ENCODE measurements at places on chromosomes 1 and 21.

DNA sequence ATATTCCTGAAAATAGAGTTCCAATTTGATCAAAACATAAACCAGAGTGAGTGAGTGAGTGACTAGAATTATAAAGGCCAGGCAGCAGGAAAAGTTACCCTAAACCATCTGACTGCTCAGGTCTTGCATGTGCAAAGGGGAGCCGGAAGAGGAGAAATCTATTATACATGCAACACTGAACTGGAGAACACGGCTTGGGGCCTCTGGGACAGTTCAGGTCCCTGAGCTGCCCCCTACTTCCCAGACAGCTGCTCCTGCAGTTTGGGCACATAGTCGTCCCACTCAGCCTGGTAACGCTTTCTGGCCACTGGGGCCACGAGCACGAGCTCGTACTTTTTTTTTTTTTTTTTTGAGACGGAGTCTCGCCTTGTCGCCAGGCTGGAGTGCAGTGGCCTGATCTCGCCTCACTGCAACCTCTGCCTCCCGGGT, 40.1 kb downstream of the PTPRC start:
- no peak for DNase-seq

GRCh38 chr1:217138173-217138765, 415.0 kb upstream of the ESRRG start:
- DNase-seq, result no peak

GRCh38 chr21:29265690-29266479, 32.8 kb upstream of the BACH1 start:
- DNase-seq, result no peak

DNA sequence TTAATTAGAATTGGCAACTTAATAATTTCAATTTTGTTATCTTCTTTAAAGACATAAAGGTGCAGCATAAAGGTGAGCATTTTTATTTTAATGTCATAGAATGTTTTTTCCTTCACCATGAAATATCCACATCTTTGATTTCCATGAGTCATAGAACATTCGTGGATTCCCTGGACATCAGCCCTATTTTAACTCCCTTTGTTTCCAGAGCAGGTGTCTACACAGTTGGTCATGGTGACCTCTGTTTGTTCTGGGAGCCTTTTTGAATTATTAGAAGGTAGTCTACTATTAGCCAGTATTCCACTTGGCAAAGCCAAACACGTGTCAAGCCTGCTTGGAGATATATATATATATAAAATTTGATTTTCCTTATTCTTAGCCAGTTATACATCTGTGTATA, 572.9 kb downstream of the LTN1 start:
- no peak for DNase-seq

- peak; percentile 90 for DNase-seq
Observed at GRCh38 chr1:95742591-95743089, 508.6 kb downstream of the RWDD3 start.

- no peak for DNase-seq
Observed at GRCh38 chr1:103125219-103125618, 16.9 kb upstream of the COL11A1 start.

DNA sequence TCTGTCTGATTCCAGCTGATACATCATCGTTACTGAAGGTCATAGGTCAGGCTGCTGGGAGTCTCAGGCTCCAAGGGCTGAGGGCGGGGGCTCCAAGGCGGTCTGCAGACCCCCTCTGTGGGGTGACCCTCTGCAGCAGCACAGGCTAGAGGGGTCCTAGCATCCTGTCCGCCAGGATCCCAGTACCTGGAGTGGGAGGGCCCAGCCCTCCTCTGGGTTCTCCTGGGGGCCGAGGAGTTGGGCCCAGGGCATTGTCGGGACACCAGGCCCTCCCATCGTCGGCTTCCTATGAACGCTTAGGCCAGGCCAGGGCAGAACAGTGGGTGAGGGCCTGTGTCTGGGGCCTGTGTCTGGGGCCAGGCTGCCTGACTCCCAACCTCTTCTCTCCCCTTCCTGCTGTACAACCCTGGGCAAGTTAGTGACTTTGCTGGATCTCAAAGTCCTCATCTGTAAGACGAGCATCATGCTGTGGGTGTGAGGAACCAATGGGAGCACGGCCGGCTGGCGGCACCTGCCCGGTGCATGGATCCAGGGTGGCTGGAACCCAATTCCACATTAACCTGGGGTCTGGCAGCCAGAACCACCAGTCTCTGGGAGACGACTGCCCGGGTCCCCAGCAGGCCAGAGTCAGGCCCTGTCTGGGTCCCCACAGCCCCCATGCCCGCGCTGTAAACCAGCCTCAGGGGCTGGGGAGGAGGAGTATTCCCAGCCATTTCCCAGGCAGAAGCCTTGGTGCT, 56.2 kb upstream of the COL18A1 start:
- DNase-seq, result no peak

DNA sequence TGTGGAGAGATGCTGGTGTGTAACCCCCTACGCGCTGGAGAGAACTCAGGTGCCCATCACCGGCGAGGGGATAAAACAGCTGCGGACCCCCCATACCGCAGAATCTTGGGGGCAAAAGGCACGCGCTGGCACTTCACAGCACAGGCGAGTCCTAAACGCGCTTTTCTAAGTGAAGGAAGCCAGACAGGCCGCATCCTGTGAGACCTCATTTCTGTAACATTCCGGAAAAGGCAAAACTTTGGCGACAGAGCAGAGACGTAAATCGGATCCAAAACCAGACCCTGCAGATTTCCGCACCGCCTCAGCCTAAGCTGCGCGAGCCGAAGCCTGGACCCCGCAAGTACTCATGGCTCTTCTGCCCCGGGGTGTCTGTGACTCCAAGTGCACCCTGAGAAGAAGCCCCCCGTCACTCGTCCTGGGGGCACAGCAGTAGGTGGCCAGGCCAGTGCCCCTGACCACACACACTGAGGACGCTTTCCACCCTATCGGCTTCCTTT, 60.9 kb downstream of the SLX9 start:
- DNase-seq, result no peak

- DNase-seq, result no peak
Observed at GRCh38 chr1:202130816-202131522, 8.3 kb downstream of the GPR37L1 start.

GRCh38 chr1:62621907-62622306, 24.6 kb downstream of the ANGPTL3 start:
- no peak for DNase-seq

All from NCI-H187 (cell line).